ENCODE measurements at places on chromosomes 5 and 9.

DNA sequence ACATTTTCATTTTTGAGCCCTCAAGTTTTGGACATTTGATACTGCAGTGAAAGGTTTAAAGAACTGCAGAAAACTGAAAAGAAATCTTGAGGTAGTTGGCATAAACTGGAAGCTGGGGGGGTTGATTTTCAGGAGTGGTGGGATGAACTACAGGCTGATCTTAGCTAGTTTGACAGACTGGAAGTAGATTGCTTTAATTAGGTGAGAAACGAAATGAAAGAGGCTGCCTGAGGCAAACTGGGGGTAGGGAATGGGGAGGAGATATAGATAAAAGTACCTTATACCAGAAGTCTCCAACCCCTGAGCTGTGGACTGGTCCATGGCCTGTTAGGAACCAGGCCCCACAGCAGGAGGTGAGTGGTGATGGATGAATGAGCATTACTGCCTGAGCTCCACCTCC, 101.4 kb upstream of the SPEF2 start:
- no peak for DNase-seq

DNA sequence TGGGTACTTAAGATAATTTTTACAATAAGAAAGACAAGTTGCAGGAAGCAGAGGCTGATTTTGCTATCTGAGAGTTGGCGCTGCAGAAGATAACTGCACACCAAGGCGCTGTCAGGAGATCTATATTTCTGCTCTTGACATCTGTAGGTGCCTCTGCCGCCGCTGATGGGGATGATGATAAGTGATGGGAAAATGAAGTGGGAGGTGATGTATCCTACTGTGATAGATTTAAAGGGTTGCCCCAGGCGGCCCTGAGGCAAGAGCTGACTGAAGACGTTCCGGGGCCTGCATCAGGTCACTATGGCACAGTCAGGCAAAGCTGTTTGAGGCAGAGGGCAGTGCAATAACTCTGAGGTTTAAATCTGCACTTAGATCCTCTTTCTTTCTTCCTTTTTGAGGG, 78.1 kb downstream of the SNCAIP start:
- no peak for DNase-seq

DNA sequence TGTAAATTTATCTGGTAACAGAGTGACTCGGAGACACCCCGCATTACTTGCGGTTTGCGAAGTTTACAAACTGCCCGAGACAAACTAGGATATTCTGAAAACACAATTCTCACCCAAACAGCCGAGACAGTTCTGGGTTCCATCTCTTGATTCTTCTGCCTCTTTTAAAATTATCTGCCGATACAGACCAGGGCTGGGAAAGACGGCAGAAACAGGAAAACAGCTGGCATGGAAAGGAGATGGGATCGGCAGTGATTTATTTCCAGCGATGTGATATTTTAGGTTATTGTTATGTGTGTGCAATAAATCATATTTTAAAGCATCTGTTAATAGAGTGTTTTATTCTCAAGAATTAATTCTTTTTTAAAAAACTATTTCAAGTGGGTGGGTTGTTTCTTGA, 93.3 kb upstream of the LMX1B start:
- DNase-seq, result no peak

GRCh38 chr5:108516785-108517184, 134.9 kb upstream of the FBXL17 start:
- DNase-seq, result no peak

DNA sequence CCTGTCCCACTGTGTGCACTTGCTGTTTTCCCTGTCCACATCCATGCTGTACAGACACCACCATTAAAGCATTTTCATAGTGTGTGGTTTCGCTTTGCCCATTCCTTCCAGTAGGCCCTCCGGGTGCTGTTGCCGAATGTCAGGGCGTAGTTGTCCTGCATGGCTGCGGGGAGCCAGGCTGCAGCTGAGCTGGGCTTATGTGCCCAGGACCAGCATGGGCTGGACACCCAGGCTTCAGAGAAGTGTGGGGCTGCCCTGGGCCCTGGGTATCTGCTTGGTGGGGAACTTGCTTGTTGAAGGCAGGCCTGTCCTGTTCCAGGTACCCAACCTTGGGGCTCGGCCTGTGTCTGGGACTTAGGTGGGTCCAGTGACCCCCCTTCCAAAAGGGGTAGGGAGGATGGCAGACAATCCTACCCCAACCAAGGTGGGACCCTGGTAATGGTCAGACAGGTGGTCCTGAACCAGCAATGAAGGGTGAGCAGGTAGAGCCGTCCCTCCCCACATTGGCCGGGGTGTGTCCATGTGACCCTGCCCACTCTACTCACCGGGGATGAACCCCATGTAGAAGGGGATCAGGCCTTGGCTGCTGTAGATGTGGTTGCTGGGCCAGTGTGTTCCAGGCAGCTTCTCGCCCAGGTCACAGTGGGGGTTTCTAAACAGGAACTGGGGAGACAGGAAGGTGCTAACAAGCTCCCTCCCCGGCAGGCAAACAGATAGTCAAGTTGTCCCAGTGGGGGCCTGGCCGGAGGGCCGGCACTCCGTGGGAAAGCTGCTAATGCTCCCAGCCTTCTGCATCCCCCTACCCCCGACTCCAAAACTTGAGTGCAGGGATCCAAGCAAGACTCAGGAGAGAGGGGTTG, 2.8 kb downstream of the TUBB4B start:
- no peak for DNase-seq
